ENCODE measurements at places on chromosomes 1 and 21.

- DNase-seq, result no peak
Measured at GRCh38 chr21:23718446-23719285, 1888.6 kb downstream of the MRPL39 start.

- no peaks in the 10 kb centered on the region for H3K27me3 ChIP-seq
- peaks cover 6% of the 10 kb centered on the region for H3K4me1 ChIP-seq
- H3K36me3 ChIP-seq, result no peaks in the 10 kb centered on the region
- no peak for DNase-seq
Measured at GRCh38 chr1:8889103-8889846, 10.8 kb upstream of the ENO1 start.

GRCh38 chr1:182256931-182257330 is 134.7 kb downstream of the GLUL start:
- DNase-seq, result no peak
- no peak overlapping the region for H3K4me3 ChIP-seq
- H3K27me3 ChIP-seq, result no peaks in the 10 kb centered on the region
- no peaks in the 10 kb centered on the region for H3K36me3 ChIP-seq
- no peaks in the 10 kb centered on the region for H3K4me1 ChIP-seq

GRCh38 chr1:210231846-210232510 is 618 bp upstream of the SERTAD4 start:
- DNase-seq, result peak; percentile 66
- H3K36me3 ChIP-seq, result no peaks in the 10 kb centered on the region
- H3K27ac ChIP-seq, result no peak overlapping the region
- H3K4me3 ChIP-seq, result no peak overlapping the region
- H3K4me1 ChIP-seq, result peaks cover 2% of the 10 kb centered on the region

- no peaks in the 10 kb centered on the region for H3K4me1 ChIP-seq
- no peak for DNase-seq
- no peak overlapping the region for H3K27ac ChIP-seq
- H3K4me3 ChIP-seq, result no peak overlapping the region
- H3K27me3 ChIP-seq, result no peaks in the 10 kb centered on the region
- H3K36me3 ChIP-seq, result no peaks in the 10 kb centered on the region
Measured at GRCh38 chr1:228268881-228269265, 61.0 kb downstream of the OBSCN start.

DNA sequence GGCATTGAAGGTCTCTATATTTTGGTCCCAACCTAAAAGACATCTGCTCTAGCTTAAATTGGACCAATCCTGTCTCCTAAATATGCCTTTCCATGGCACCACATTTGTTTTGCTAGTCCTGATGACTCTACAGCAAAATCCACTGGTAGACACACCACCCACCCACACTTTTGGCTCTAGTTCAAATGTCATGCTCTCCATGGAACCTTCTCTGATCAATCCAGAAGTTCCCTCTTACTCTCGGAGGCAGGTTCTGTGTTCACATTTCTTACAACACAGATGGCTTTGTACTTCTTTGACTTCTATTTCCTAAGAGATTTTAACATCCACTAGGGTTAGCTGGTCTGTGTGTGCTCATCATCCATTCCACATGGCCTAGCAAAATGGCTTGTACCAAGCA is 151.3 kb downstream of the APP start:
- no peak overlapping the region for H3K4me3 ChIP-seq
- no peaks in the 10 kb centered on the region for H3K27me3 ChIP-seq
- no peaks in the 10 kb centered on the region for H3K4me1 ChIP-seq
- H3K36me3 ChIP-seq, result peaks cover 2% of the 10 kb centered on the region
- no peak overlapping the region for H3K27ac ChIP-seq

GRCh38 chr21:34147792-34148418 is 74.5 kb downstream of the MRPS6 start:
- no peaks in the 10 kb centered on the region for H3K36me3 ChIP-seq
- DNase-seq, result peak; percentile 69
- H3K27me3 ChIP-seq, result no peaks in the 10 kb centered on the region
- no peak overlapping the region for H3K4me3 ChIP-seq
- no peak overlapping the region for H3K27ac ChIP-seq

DNA sequence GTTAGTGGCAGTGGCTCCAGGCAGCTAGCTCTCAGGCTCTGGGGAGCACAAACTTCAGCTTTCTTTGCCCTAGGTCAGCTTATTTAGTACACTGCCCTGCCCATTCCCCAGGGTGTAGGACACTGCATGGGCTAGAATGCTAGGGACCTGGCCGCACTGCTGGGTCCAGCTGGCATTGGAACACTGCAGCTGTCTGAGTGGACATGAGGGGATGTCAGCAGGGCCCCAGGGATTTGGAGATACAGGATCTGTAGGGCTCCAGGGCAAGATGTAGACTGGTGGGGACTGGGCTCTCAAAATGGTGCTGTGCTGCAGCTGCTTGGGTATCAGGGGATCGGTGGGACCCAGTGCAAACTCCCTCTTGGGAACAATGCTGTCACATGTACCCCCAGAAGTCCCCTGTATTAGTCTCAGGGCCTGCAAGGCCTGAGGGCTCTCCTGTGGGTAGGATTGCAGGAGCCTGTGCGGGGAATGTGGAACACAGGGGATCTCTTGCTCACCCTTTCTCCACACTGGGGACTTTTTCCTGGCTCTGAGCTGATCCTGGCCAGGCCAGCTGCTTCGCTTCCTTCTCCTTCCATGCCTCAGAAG is 25.2 kb upstream of the TTC22 start:
- H3K27me3 ChIP-seq, result peaks cover 7% of the 10 kb centered on the region
- no peaks in the 10 kb centered on the region for H3K4me1 ChIP-seq
- no peaks in the 10 kb centered on the region for H3K36me3 ChIP-seq
- no peak for DNase-seq

GRCh38 chr1:175845338-175845737 is 101.9 kb upstream of the TNR start:
- H3K4me1 ChIP-seq, result no peaks in the 10 kb centered on the region
- H3K27me3 ChIP-seq, result no peaks in the 10 kb centered on the region
- H3K27ac ChIP-seq, result no peak overlapping the region
- no peak for DNase-seq

GRCh38 chr1:234327577-234328164 is 45.6 kb upstream of the COA6 start:
- no peaks in the 10 kb centered on the region for H3K4me1 ChIP-seq
- H3K27ac ChIP-seq, result no peak overlapping the region
- no peak overlapping the region for H3K4me3 ChIP-seq
- no peak for DNase-seq
- H3K27me3 ChIP-seq, result peaks cover 7% of the 10 kb centered on the region

GRCh38 chr1:201724766-201725118 is 104.2 kb upstream of the IPO9 start:
- DNase-seq, result peak; percentile 28
- H3K27ac ChIP-seq, result peak overlapping the region; percentile 30
- no peaks in the 10 kb centered on the region for H3K27me3 ChIP-seq
- no peak overlapping the region for H3K4me3 ChIP-seq
- H3K4me1 ChIP-seq, result peaks cover 34% of the 10 kb centered on the region

DNA sequence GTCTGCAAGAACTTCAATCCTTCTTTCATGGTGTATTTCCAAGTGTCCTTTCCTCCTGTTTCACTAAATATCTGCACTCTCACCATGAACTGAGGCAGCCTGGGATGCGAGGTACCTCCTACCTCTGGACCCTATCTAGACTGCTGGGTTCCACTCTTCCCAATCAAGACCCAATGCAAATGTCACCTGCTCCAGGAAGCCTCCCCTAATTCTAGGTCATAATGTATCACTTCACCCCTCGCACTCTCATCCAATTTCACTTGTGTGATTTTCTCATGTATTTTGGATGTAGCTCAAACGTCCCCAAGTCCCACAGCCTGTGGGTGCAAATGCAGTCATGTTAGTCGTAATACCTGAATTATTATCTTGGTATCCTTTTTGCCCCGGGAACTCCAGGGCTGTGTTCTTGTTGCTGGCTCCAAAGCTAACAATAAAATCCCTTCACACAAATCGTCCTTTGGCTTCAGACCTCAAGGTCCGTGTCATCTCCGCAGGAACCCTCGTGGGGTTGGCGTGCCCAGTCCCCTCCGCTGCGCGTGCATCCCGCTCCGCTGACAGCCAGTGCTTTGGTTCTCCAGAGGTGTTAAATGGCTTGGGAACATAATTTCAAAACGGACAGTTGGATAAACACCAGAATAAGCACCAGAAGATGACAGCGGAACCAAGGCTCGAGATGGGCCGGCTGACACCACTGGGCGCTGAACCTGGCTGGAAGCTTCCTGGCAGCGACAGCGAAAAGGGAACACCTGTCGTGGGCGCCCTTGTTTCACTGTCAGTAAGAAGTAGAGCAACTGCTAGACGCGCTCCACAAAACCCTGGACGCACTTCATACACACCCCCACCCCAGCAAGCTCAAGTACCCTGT is 1.0 kb upstream of the BACH1 start:
- no peaks in the 10 kb centered on the region for H3K36me3 ChIP-seq
- H3K27me3 ChIP-seq, result no peaks in the 10 kb centered on the region
- no peak for DNase-seq
- peak overlapping the region; percentile 30 for H3K4me3 ChIP-seq
- H3K27ac ChIP-seq, result peak overlapping the region; percentile 35

DNA sequence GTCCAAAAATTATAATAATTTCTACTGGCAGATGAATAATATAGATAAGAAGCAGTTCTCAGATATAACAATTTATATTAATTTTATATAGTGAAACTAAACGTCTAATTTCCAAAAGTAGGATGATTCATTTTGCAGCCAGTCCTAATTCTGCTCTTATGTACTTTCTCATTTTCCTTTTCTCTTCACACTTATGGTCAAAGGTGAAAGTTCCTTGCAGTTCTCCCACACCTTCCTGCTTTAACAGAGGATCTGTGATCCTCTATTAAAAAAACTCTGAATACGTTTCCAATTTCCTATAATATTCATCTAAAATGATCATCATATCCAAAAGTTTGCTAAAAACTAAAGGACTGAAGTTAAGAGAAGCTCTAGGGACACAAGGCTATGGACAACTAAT is 78.5 kb downstream of the KIFAP3 start:
- H3K36me3 ChIP-seq, result no peaks in the 10 kb centered on the region
- no peaks in the 10 kb centered on the region for H3K27me3 ChIP-seq
- H3K4me1 ChIP-seq, result peaks cover 6% of the 10 kb centered on the region
- no peak overlapping the region for H3K4me3 ChIP-seq
- DNase-seq, result no peak

- H3K4me3 ChIP-seq, result no peak overlapping the region
- H3K36me3 ChIP-seq, result no peaks in the 10 kb centered on the region
- no peaks in the 10 kb centered on the region for H3K4me1 ChIP-seq
- DNase-seq, result no peak
- no peaks in the 10 kb centered on the region for H3K27me3 ChIP-seq
Measured at GRCh38 chr1:186736971-186737685, 56.9 kb upstream of the PTGS2 start.

GRCh38 chr1:215844266-215844665 is 277.2 kb downstream of the KCTD3 start:
- peaks cover 2% of the 10 kb centered on the region for H3K4me1 ChIP-seq
- H3K4me3 ChIP-seq, result no peak overlapping the region
- no peak for DNase-seq
- no peak overlapping the region for H3K27ac ChIP-seq

DNA sequence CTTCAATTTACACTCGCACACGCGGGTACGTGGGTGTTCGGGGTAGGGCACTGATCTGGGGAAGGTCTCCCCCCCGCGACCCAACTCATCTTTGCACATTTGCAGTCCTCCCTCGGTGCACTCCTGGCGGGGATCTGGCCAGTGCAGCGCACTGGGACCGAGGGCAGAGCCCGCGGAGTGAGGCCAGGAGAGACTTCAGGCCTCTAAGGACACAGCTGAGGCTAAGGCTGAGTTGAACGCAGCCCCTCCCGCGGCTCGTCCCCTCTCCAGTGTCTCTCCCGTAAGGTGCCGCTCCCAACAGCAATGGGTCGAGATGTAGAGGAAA is 936 bp upstream of the NCAM2 start:
- H3K4me1 ChIP-seq, result no peaks in the 10 kb centered on the region
- H3K27ac ChIP-seq, result no peak overlapping the region
- no peak overlapping the region for H3K4me3 ChIP-seq
- H3K27me3 ChIP-seq, result no peaks in the 10 kb centered on the region

DNA sequence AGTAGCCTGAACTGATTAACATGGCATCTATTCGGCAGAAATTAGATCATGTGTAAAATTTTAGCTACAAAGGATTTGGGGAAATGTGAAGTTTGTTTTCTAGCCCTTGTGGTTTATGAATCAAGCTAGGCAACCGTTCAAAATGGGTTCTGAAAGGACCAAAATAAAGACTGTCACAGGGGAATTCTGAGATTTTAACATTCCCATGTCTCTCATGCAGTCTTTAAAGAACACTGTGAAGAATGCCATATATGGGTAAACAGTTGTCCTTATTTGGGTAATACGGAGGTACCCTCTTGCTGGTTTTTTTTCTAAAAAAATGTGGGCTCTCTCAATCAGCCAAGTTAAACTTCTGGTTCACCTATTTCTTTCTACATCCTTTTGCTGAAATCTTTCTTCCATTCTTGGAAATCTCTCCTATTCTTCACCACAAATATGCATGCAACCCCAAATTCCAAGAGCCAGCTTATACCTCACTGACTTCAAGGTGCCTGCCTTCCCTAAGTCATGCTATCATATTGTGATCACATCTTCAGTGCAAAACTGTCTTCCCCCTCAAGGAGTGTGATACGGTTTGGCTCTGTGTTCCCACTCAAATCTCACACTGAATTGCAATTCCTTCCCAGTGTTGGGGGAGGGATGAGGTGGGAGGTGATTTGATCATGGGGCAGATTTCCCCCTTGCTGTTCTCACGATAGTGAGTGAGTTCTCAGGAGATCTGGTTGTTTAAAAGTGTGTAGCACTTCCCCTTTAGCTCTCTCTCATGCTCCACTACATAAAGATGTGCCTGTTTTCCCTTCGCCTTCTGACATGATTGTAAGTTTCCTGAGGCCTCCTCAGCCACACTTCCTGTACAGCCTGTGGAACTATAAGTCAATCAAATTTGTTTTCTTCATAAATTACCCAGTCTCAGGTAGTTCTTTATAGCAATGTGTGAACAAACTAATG is 308.7 kb downstream of the TTLL7 start:
- peaks cover 3% of the 10 kb centered on the region for H3K4me1 ChIP-seq
- H3K36me3 ChIP-seq, result no peaks in the 10 kb centered on the region
- H3K27me3 ChIP-seq, result no peaks in the 10 kb centered on the region
- no peak overlapping the region for H3K4me3 ChIP-seq
- H3K27ac ChIP-seq, result no peak overlapping the region
- peak; percentile 32 for DNase-seq

- no peaks in the 10 kb centered on the region for H3K36me3 ChIP-seq
- H3K4me3 ChIP-seq, result no peak overlapping the region
- no peak overlapping the region for H3K27ac ChIP-seq
Measured at GRCh38 chr1:246695136-246695535, 29.1 kb upstream of the SCCPDH start.

- H3K4me3 ChIP-seq, result no peak overlapping the region
- no peaks in the 10 kb centered on the region for H3K27me3 ChIP-seq
- no peaks in the 10 kb centered on the region for H3K36me3 ChIP-seq
- no peak for DNase-seq
- H3K27ac ChIP-seq, result peak overlapping the region; percentile 81
Measured at GRCh38 chr21:45320261-45321025, 32.7 kb upstream of the POFUT2 start.

GRCh38 chr1:14626869-14627607 is 28.6 kb downstream of the KAZN start:
- H3K27ac ChIP-seq, result no peak overlapping the region
- no peaks in the 10 kb centered on the region for H3K27me3 ChIP-seq
- peak; percentile 64 for DNase-seq
- H3K4me1 ChIP-seq, result no peaks in the 10 kb centered on the region

- peak; percentile 55 for DNase-seq
- peaks cover 26% of the 10 kb centered on the region for H3K4me1 ChIP-seq
- no peak overlapping the region for H3K4me3 ChIP-seq
- no peaks in the 10 kb centered on the region for H3K27me3 ChIP-seq
Measured at GRCh38 chr1:235923466-235924021, 56.8 kb upstream of the LYST start.

Data from fibroblast of lung (primary cell).